ENCODE measurements at places on chromosomes 4 and X.

- DNase-seq, result no peak
Measured at GRCh38 chr4:76658231-76659102, 223.4 kb downstream of the SHROOM3 start.

DNA sequence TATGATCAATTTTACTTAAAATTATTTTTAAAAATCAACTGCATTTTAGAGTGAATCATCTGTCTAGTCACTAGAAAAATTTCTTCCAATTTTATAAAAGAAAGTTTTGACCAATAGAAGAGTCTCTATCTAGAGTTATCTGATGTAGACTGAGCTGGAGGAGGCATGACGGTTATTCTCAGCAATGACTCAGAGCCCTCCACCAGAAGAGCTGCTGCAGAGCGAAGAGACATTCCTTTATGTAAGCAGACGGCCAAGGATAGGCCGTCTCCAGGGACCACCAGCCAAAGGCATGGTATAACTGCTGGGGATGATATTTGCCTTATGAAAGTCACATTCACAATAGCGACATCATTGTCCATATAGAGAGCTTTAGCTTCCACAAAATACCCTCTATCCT lies 23.0 kb downstream of the LDB2 start:
- DNase-seq, result no peak

- DNase-seq, result no peak
Measured at GRCh38 chrX:17633546-17633945, 103.7 kb upstream of the SCML1 start.

DNA sequence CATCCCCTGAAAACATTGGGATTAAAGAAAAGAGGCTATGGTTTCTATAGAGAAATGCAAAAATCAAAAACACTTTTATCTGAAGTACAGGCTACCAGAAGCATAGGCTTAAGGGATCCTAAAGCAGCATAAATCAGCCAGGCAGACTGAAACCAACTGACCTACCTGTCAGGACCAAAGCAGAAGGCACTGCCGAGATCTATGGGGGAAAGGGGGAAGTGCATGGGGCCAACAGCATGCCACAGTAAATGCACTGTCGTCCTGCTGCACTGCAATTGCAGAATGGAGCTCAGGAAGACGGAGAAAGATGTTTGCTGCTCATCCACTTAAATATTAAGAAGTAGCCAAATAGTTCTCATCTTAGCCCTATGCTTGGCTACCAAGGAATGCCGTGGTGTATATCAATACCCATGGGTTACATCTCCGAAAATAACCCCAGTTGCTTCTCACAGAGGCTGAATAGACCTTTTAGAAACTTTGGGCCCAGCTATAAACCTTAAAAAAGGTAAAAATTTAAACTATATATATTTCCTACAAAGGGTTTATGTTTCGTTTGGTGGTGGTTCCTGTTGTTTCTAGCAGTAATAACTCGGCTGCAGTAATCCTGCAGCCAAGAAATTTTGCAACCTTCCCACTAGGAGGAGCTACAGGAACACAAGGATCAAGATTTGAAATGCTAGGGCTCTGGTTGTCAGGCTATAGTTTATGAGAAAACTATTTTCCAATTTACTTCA lies 312.2 kb upstream of the DIAPH2 start:
- peak; percentile 45 for DNase-seq

GRCh38 chr4:52889778-52890520 lies 27.8 kb downstream of the RASL11B start:
- DNase-seq, result no peak

DNA sequence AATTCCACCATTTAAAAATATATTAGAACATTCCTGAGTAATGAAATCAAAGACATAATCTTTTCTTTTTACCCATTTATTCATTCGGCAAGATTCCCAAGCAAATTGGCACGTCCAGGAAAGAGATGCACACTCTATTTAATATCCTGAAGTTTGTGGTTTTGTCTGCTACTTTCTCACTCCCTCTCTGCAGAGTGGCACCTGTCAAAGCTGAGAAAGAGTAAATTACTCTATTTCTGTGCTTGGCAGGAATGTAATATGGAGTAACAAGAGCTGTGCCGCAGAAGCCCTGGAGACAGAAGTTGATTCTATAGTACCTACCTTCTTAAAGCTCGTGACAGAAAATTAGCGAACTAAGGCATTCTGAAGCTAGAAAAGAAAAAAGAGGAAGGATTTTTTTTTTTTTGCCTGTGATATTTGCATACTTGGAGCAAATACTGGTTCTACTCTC lies 5.5 kb downstream of the GSTCD start:
- DNase-seq, result peak; percentile 56

DNA sequence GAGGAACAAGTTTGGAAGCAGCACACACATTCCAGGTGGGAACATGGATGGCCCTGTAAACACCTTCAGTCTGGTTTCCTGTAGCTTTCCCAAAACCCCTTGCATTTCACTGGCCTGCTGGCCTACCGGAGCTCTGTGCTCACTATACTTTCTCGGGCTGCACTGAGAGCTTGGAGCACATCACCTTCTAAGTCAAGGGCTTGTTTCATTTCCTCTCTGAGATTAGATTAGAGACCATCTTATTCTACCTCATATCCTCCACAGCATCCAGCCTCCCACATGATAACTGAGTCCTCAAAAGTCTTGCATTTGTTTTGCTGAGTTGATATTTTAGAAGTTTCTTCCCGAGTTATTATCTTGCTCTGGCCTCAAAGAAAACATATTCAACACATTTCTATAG lies 147.7 kb downstream of the RASL11B start:
- DNase-seq, result no peak

GRCh38 chr4:35965300-35965699 lies 279.0 kb downstream of the ARAP2 start:
- DNase-seq, result no peak

GRCh38 chrX:119045884-119046283 lies 26.9 kb upstream of the CT47C1 start:
- DNase-seq, result no peak

GRCh38 chr4:16224264-16225166 lies 1.8 kb downstream of the TAPT1 start:
- peak; percentile 16 for DNase-seq

GRCh38 chr4:107348188-107349050 lies 312.3 kb upstream of the DKK2 start:
- DNase-seq, result no peak

- peak; percentile 96 for DNase-seq
Measured at GRCh38 chr4:6749340-6750171, 33.0 kb upstream of the KIAA0232 start.

GRCh38 chr4:64158648-64159326 lies 250.5 kb downstream of the TECRL start:
- peak; percentile 64 for DNase-seq

DNA sequence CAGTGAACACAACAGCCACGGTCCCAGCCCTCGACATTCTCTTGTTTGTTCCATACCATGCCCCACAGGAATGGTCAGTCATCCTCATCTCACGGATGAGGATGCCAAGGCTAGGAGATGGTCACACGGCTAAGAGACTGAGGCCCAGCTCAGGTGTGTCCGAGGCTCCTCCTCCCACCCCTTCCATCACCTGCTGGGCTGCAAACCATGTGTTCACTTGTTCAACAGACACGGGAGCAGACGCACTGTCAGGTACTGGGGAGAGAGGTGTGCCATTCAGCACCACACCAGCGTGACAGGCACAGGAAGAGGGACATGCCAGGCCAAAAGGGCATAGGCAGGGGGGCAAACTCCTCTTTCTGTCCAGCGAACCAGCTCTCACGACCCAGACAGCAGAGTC lies 45.9 kb downstream of the ABLIM2 start:
- DNase-seq, result no peak

GRCh38 chr4:124631760-124632159 lies 80.8 kb downstream of the ANKRD50 start:
- DNase-seq, result peak; percentile 63

- DNase-seq, result no peak
Measured at GRCh38 chr4:148573296-148573695, 131.1 kb upstream of the NR3C2 start.

DNA sequence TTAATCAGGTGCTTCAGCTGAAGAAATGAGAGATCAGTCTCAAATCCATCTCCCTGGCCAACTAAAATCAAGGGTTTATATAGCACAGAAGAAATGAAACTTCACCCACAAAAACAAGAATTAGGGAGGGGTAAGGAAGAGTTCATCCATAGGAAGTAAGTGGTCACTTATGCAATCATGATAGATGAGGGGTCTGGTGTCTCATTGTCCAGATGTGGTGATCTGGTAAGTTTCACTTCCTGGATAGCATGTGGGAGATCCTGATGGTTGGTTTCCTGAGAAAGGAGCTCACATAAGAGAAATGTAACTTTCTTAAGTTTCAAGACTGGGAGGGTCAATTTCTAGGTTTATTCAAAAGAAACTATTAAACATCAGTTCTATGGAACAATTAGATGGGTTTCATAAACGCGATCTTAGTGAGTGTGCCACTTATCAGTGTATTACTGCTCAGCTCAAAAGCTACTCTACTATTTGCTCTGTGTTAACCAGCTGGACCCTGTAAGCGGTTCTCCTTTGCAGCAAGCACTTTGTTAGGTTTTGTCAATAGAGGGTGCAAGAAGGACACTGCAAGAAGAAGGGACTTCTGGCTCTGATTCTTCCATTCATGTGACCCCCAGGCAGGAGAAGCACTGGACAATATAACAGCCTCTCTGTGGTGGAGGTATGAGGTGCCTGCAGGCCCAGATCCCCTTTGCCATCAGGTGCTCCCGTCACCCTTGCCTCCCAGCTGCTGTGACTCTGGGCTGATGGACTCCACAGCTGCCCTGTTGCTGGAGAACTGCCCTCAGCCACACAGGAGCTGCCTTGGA lies 35.4 kb upstream of the HPSE start:
- peak; percentile 85 for DNase-seq

DNA sequence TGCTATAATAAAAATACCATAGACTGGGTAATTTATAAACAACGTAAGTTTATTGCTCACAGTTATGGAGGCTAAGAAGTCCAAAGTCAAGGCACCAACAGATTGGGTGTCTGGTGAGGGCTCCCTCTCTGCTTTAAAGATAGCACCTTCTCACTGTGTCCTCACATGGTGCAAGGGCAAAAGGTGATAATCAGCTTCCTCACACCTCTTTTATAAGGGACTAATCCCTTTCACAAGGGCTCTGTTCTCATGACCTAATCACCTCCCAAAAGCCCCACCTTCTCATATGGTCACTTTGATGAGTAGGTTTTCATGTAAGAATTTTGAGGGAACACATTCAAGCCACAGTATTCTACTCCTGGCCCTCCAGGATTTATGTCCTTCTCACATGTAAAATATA lies 641.7 kb upstream of the ATOH1 start:
- DNase-seq, result no peak

DNA sequence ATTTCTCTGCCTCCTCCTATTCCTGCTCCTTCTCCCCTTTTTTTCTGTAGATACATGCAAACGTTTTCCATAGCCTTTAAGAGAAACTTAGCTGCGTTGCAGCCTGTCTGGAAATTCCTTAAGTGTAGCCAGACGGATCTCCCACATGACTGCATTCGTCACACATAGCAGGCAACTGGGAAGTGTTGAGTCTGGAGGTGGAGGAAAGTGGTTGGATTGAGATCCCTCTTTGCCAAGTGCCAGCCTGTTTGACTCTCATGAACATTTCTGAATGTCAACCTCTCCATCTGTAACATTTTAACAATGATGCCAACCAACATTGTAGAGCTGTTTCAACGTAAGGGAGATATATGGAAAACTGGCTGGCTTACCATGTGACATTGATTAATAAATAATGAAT lies 45.1 kb upstream of the FAM9A start:
- DNase-seq, result no peak

- DNase-seq, result no peak
Measured at GRCh38 chr4:10237131-10237530, 120.5 kb upstream of the WDR1 start.

DNA sequence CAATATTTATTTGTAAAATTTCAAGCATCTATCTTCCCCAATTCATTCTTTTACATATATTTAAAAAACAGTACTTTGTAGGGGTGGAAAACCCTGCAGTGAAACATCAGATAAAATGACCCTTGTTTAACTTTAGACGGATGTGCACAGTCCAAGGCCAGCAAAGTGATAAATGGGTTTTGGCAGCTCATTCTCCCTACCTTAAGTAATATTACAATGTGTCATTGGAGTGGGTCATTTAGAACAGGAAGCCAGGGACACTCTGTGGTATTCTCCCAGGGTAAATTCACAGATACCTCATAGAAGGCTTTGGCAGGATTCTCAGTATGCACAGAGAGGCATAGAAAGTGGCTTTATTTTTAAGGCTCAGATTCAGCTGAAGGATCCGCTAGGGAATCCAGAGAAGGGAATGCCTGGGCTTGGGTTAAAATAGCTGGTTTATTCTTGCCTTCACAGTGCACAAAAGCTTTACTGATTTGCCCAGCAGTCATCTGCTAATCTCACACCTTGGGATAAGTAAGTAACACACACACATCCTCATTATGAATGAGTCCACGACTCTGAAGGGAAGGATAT lies 206.7 kb downstream of the RASL11B start:
- no peak for DNase-seq

DNA sequence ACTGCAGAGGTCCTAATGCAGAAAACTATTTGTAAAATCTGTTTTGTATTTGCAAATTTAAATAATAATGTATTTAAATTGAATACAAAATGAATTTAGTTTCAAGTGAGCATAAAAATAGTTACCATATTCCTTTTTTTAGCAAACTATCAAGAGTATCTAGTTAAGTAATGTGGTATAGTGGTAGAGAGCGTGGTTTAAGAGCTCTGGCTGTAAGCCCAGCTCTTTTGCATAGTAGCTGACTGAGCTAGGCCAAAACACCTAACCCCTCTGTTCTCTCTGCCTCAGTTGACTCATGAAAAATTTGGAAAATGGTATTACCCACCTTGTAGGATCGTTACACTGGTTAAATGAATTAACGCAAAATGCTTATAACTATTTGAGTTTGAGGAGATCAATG lies 18.1 kb upstream of the ADAD1 start:
- no peak for DNase-seq

DNA sequence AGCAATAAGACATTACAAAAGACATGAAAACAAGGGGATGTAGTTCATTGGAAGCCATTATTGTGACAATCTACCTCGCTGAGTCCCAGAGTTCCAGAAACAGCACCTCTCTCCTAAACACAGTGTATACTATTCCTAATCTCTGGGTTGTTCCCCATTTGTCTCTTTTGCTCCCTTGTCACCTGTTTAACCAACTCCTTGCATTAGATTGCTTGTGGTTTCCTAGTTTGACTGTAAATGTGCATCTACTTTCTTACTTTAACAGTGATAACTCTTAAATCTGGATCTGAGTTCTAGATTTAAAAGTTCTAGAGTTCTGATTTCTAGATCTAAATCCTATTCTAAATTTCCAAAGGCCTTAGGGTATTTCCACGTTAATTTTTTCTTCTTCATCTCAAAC lies 71.6 kb upstream of the TET2 start:
- DNase-seq, result no peak

DNA sequence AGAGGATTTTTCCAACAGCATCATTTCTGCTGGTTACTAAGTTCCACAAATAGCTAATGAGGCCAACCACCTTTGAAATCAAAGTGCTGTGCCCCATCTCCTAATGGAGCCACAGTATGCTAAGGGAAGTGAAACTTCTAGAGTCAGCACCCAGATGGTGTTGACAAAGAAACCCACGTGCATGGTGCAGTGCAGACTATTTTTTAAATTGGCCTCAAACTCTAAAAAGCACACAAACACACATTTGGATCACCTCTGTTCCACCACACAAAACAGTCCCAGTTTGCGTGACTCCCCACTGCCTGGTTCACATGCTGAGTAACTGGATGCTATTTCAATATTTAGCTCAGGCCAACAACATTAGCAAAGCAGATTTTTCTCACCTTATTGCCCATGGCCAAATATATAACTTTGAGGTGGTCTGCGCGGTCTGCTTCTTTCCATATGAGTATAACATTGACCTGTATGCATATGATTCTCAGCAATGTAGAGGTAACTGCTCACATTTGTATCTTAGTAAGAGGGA lies 69.9 kb downstream of the AMELX start:
- DNase-seq, result peak; percentile 68
